ENCODE measurements at places on chromosomes 7 and 10.

DNA sequence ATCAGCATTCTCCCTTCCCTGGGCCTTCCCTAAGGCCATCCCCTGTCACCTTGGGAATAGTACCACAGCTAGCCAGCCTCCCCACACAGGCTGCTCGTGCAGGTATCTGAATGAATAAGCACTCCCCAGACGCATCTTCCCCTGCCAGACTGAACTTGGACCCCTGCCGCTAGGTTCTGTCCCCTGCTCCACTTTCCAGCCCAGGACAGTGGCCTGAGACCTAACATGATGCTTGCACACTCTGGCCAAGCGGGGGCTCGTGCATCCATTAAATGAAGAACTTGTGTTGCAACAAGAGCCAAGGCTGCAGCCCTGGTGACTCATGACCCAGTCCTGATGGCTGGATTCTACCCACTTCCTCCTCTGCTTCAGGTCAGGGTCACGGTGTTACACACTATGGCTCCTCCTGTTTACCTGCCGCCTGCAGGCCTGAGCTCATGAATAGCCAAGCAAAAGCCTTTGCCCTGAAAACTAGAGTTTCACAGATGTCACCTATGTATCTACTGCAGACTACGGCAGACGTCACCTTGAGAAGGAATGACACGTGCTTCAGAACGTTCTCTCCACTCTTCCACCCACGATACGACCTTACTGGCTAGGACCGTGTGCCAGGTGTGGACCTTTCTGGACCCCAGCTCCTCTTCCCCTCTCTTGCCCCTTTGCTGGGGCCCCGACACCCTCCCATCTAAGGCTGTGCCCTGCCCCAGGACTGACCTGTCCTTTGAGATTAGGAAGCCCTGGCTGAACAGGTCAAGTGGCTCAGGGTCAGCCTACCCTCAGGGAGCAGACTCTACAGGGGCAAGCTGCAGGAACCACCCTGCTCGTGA is 6.5 kb downstream of the ASB13 start:
- H3K27me3 ChIP-seq: no peaks in the 10 kb centered on the region
- H3K4me1 ChIP-seq: peaks cover 41% of the 10 kb centered on the region
- no peak overlapping the region for H3K27ac ChIP-seq
- no peaks in the 10 kb centered on the region for H3K36me3 ChIP-seq

- no peak for DNase-seq
- H3K27me3 ChIP-seq: no peaks in the 10 kb centered on the region
- no peak overlapping the region for H3K4me3 ChIP-seq
Observed at GRCh38 chr7:138021889-138022288, 20.0 kb upstream of the CREB3L2 start.

- H3K4me1 ChIP-seq: peaks cover 17% of the 10 kb centered on the region
- no peak overlapping the region for H3K27ac ChIP-seq
- no peak overlapping the region for H3K4me3 ChIP-seq
Observed at GRCh38 chr7:105707381-105707780, 126.1 kb upstream of the EFCAB10 start.

- no peaks in the 10 kb centered on the region for H3K36me3 ChIP-seq
- no peak overlapping the region for H3K4me3 ChIP-seq
- H3K4me1 ChIP-seq: no peaks in the 10 kb centered on the region
- no peaks in the 10 kb centered on the region for H3K27me3 ChIP-seq
- no peak for DNase-seq
Observed at GRCh38 chr7:13414181-13414580, 575.3 kb downstream of the ETV1 start.

DNA sequence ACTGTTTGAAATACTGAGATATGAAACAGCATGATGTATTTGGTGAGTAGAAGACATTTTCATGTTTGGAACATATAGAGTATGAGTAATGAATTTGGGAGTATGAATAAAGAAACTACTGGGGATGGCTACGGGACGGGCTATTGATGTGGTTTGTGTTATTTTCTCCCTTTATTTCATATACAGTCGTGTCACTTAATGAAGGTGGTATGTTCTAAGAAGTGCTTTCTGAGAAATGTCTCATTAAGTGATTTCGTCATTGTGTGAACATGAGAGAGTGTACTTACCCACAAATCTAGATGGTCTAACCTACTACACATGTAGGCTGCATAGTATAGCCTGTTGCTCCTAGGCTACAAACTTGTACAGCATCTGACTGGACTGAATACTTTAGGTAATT is 106.3 kb downstream of the CCNY start:
- no peak overlapping the region for H3K4me3 ChIP-seq
- H3K36me3 ChIP-seq: peaks cover 60% of the 10 kb centered on the region
- H3K4me1 ChIP-seq: peaks cover 36% of the 10 kb centered on the region
- H3K27me3 ChIP-seq: no peaks in the 10 kb centered on the region

All from activated T-helper 2 cell treated with anti-CD3 and anti-CD28 coated beads, Interferon-gamma antibody, Interleukin-2, Interleukin-4, amounts not matched to agents 10 μg/mL and 5 μg/mL and 100 μg/mL, durations not matched to agents 14 hours and 24 hours and 36 hours (primary cell).